ENCODE measurements at places on chromosomes 5 and 9. TPM values are rescaled to one million over a fixed set of nuclear protein-coding genes. Genes with fewer than 3 reads are reported as not detected.

DNA sequence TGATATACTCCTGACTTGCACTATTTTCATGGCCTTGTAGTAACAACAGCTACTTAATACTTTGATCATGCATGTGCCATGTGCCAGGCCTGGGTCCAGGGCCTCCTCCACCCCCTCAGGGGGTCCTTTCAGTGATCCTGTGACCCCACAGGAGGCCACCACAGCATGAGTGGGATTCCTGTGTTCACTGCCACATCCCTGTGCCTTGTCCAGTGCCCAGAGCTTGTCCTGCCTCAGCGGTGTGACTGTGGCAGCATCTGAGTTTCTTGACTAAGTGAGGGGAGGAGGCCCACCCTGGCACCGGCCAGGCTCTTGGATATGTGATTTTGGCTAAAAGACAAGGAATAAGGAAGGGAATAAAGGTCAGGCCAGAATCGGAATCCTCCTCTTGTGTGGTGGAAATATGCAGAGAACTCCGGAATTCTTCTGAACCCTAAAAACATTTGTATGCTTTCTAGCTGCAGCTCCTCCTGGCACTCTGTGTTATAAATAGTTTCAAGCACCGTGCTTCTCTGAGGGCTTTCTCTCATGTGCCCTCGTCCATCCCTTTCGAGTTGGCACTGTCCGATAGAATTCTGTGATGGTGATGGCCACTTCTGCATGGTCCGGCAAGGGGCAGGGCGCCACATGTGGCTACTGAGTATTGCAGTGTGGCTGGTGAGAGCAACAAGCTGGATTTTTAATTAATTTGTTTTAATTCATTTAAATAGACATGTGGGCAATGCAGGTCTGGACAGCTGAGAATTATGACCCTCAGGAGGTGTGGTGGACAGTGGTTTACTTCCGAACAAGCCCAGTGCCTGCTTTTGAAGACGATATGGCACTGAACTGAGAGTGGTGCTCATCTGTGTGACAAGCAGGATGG lies 31.8 kb downstream of the TENT4A start:
- H3K36me3 ChIP-seq, result peaks cover 1% of the 10 kb centered on the region
- DNase-seq, result no peak
- no peaks in the 10 kb centered on the region for H3K27me3 ChIP-seq
- no peak overlapping the region for H3K4me3 ChIP-seq
- no peak overlapping the region for H3K27ac ChIP-seq

- no peaks in the 10 kb centered on the region for H3K4me1 ChIP-seq
- no peak for DNase-seq
- no peak overlapping the region for H3K27ac ChIP-seq
- no peak overlapping the region for H3K4me3 ChIP-seq
- no peaks in the 10 kb centered on the region for H3K27me3 ChIP-seq
Observed at GRCh38 chr5:62778316-62779009, 199.8 kb downstream of the LRRC70 start.

AIF1L gene
- total RNA-seq, result 23.3 TPM

DNA sequence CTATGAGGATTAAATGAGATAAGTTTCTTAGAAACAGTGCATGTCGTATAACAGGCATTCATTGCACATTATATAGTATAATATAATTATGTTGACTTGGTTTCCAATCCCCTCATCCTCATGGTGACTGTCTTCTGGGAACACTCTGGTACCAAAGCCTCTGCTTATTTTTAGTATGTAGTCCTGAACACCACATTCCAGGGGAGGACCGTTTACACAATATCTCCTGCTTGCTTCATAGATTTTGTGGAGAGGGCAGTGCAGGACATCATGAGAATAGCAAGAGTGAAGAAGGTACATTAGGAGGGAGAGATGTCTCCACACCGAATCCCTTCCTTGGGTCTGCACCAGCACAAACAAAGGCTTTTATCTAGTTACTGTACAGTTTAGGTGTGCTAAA lies 20.5 kb upstream of the BHMT start:
- no peak overlapping the region for H3K27ac ChIP-seq
- H3K4me3 ChIP-seq, result no peak overlapping the region
- no peak for DNase-seq
- 0 out of 2 replicates have a peak, but pooled peaks cover 7% of the 10 kb centered on the region for H3K4me1 ChIP-seq
- no peaks in the 10 kb centered on the region for H3K27me3 ChIP-seq

DNA sequence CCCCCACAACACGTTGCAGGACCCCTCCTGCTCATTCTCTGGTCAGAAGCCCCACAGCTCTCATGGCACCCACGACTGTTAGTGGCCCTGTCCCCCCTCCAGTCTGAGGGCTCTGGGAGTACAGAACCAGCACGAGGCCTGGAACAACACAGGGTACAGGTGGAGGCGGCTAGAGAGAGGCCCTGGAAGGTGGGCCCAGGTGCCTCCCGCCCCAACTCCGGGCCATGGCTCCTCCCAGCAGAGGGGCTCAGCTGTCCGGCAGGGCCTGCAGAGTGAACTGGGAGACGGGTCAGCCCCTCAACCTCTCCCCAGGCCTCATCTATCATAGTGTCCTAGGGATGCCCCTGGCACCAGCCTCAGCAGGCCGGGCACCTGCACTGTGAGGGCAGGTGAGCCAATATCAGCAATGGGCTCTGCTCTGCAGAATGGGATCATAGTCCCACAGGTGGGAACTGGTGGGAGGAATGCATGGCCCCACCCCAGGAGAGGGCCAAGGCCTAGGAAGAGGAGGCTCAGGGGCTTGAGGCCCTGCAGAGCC lies 58.6 kb downstream of the BARX1 start:
- no peaks in the 10 kb centered on the region for H3K4me1 ChIP-seq
- H3K4me3 ChIP-seq, result no peak overlapping the region
- no peak for DNase-seq
- no peaks in the 10 kb centered on the region for H3K36me3 ChIP-seq
- H3K27me3 ChIP-seq, result no peaks in the 10 kb centered on the region
- no peak overlapping the region for H3K27ac ChIP-seq

GRCh38 chr5:96884995-96885394 lies 8.7 kb downstream of the ERAP2 start:
- no peak for DNase-seq
- no peaks in the 10 kb centered on the region for H3K36me3 ChIP-seq
- no peak overlapping the region for H3K27ac ChIP-seq
- 0 out of 2 replicates have a peak, but pooled peaks cover 5% of the 10 kb centered on the region for H3K4me1 ChIP-seq

DNA sequence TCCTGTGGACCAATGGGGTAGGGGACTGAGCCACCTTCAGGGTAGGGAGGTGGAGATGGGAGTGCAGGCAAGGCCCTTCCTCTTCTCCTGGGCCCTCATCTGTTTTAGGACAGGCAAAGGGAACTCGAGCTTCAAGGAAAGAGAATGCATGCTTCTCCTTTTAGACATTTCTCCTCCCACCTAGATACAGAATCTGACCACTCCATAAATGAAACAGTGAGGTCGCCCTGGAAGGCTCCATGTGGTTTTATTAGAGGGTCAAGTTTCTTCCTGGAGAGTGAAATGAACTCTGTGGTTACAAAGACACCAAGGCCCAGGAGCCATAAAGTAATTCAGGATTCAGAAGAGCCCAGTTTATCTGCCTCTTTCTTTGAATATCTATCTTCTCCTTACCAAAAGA lies 14.9 kb downstream of the LHFPL2 start:
- peaks cover 3% of the 10 kb centered on the region for H3K36me3 ChIP-seq
- no peaks in the 10 kb centered on the region for H3K27me3 ChIP-seq
- H3K4me1 ChIP-seq, result peaks cover 15% of the 10 kb centered on the region
- no peak for DNase-seq

- H3K4me1 ChIP-seq, result no peaks in the 10 kb centered on the region
- H3K4me3 ChIP-seq, result no peak overlapping the region
- no peak overlapping the region for H3K27ac ChIP-seq
- no peaks in the 10 kb centered on the region for H3K27me3 ChIP-seq
- DNase-seq, result no peak
Observed at GRCh38 chr9:81565609-81566008, 123.7 kb downstream of the TLE1 start.

DNA sequence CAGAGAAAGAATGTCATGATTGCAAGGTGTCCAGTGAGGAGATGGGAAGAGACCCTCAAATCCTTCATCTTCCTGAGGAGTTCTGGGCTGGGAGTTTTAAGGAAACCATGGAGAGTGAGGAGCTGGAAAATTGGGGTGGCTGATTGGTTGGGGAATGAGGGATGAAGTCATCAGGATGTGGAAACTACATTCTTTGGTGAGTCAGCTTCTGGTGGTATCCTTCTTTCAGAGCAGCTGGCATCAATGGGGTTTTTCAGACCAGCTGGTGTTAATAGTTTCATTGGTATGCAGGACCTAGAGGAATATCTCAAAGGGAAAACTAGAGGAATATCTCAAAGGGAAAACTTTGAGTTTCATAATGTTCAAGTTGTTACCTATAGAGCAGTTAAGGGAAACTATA lies 45.2 kb downstream of the RNF180 start:
- H3K4me1 ChIP-seq, result no peaks in the 10 kb centered on the region
- DNase-seq, result no peak
- H3K27me3 ChIP-seq, result no peaks in the 10 kb centered on the region

- peak; percentile 56 for DNase-seq
- no peaks in the 10 kb centered on the region for H3K27me3 ChIP-seq
- H3K4me3 ChIP-seq, result peak overlapping the region; percentile 62
- peaks cover 15% of the 10 kb centered on the region for H3K4me1 ChIP-seq
Observed at GRCh38 chr9:20621471-20622329, 599 bp downstream of the MLLT3 start.

GRCh38 chr9:136846376-136847087 lies 2.7 kb upstream of the PHPT1 start:
- peaks cover 1% of the 10 kb centered on the region for H3K36me3 ChIP-seq
- H3K4me3 ChIP-seq, result no peak overlapping the region
- no peak overlapping the region for H3K27ac ChIP-seq
- H3K4me1 ChIP-seq, result peaks cover 19% of the 10 kb centered on the region

GRCh38 chr5:9653811-9654210 lies 23.7 kb upstream of the TAS2R1 start:
- H3K27me3 ChIP-seq, result no peaks in the 10 kb centered on the region
- H3K36me3 ChIP-seq, result no peaks in the 10 kb centered on the region
- no peak overlapping the region for H3K27ac ChIP-seq
- H3K4me3 ChIP-seq, result no peak overlapping the region
